GM23248 (cell line): ENCODE measurements at places on chromosomes 3 and 15. TPM values are rescaled to one million over a fixed set of nuclear protein-coding genes. Genes with fewer than 3 reads are reported as not detected.
A peak's percentile ranks its signal among the peaks of the same experiment; 100 is the strongest.

The GOLGA6L22 gene
- total RNA-seq: not detected in 2 replicates

DNA sequence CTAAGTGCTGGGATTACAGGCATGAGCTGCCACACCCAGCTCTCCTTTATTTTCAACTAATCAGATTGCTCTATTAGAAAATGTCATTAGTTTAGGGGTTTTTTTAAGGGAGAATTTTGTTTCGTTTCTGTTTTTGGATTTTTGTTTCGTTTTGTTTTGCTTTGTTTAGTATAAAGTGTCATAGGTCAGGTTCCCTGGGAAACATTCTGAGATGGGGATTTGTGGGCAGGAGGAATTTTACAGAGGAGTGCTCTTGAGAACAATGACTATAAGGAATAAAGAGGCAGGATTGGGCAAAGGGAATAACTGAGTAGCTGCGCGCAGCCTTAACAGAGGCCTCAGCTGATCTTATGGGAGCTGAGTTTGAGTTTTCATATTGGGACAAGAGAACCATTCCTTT, 86.8 kb upstream of the NR2F2 start:
- no peaks in the 10 kb centered on the region for H3K27me3 ChIP-seq
- DNase-seq: no peak
- H3K27ac ChIP-seq: no peak overlapping the region
- no peak overlapping the region for H3K4me3 ChIP-seq

The MEX3B gene
- 11.4 and 13.3 TPM in 2 replicates for total RNA-seq

GRCh38 chr3:172517859-172518466, 5.3 kb downstream of the TNFSF10 start:
- no peak overlapping the region for H3K4me3 ChIP-seq
- H3K4me1 ChIP-seq: peaks cover 23% of the 10 kb centered on the region
- H3K36me3 ChIP-seq: no peaks in the 10 kb centered on the region
- no peak overlapping the region for H3K27ac ChIP-seq
- DNase-seq: peak; percentile 23

DNA sequence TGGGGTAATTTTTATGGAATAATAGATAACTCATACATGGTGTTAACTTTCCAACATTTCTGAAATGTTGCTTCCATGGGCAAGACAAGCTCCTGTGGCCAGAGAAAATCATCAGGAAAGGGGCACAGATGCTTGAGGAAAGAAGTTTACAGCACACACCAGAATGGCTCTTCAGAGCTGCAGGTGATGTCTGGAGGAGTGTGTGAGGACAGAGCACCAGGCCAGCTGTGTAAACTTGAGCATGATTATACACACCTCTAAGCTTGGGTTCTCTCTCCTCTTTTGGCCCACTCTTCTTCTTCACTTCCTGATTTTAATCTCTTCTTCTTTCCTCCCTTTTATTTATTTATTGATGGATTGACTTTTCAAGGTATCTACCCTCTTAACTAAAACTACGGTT, 676.0 kb downstream of the GRM7 start:
- no peaks in the 10 kb centered on the region for H3K36me3 ChIP-seq
- no peaks in the 10 kb centered on the region for H3K27me3 ChIP-seq
- no peak overlapping the region for H3K27ac ChIP-seq
- H3K4me3 ChIP-seq: no peak overlapping the region
- DNase-seq: no peak

DNA sequence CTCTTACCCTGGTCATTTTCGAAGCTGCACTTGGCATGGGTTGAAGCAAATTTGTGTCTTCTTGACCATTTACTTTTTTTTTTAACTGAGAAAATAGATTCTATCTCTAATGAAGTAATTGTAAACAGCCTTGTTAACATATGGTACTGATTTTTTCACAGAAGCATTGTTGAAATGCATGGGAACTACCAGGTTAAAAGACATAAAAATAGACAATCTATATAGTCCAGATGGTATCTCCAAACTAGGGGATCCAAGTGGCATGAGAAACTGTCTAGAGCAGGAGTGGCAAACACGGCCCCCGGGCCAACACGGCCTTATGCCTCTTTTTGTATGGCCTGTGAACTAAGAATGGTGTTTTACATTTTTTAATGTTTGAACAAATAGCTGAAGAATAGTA, 41.9 kb downstream of the CACNA1D start:
- H3K27ac ChIP-seq: no peak overlapping the region
- H3K4me1 ChIP-seq: no peaks in the 10 kb centered on the region
- no peak overlapping the region for H3K4me3 ChIP-seq
- H3K27me3 ChIP-seq: peaks cover 10% of the 10 kb centered on the region; the same call in 1 of the 2 replicates
- no peak for DNase-seq

The GABPB1 gene
- 24.8 and 32.6 TPM in 2 replicates for total RNA-seq

The WHAMM gene
- total RNA-seq: 2.3 and 3.0 TPM in 2 replicates

GRCh38 chr3:174317005-174317404, 542.1 kb upstream of the NAALADL2 start:
- H3K27me3 ChIP-seq: no peaks in the 10 kb centered on the region
- no peaks in the 10 kb centered on the region for H3K4me1 ChIP-seq
- H3K36me3 ChIP-seq: no peaks in the 10 kb centered on the region
- H3K4me3 ChIP-seq: no peak overlapping the region
- H3K27ac ChIP-seq: no peak overlapping the region

The LRTM1 gene
- total RNA-seq: not detected in 2 replicates

DNA sequence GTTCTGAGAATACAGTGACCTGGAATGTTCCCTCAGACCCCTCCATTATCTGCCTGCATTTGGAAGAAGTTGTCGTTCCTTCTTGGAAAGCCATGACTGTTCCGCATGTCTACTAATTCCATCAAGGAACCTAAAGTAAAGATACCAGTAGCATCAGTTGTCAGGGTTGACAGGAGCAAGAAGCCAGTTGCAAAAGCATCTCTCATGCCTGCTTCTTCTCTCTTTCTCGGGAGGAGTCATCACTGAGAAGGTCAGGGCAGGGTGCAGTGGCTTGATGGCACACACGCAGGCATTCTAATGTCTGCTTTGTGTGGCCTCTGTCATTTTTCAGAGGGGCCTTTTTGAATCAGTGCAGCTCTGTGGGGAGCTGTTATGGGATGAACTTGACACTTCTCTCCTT, 276.6 kb upstream of the TPM1 start:
- no peak for DNase-seq
- H3K4me1 ChIP-seq: peaks cover 21% of the 10 kb centered on the region
- no peak overlapping the region for H3K27ac ChIP-seq
- no peak overlapping the region for H3K4me3 ChIP-seq
